NCI-H1436 treated with DMSO at 0.1 percent for 48 hours (cell line): ENCODE measurements at places on chromosomes 12 and 14.

DNA sequence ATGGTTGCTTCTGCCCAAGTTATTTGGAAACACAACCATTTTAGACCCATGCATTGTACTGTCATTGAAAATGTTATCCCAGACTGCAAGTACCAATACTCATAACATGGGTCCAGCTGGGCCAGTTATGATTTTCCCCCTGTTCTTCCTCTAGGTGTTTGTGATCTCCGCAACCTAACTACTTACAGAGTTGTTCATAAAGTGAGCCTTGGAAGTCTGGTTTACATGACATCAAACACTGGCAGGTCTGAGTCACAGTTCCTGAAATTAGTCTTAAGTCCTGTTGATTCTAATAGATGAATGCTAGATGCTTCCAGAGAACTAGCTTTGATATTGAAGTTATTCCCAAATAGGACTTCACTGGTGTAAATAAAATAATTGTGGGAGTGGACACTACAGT lies 487.0 kb downstream of the MED13L start:
- DNase-seq = no peak

- no peak for DNase-seq
Observed at GRCh38 chr14:50667996-50668825, at the start of gene SAV1. TSS of gene SAV1 (minus strand) at chr14:50668306. CDS start at chr14:50667967, 339 bp downstream.

GRCh38 chr14:74975059-74975810 lies 19.8 kb upstream of the PGF start:
- no peak for DNase-seq

GRCh38 chr14:22837114-22837749 lies 847 bp downstream of the MMP14 start:
- DNase-seq = no peak

- DNase-seq = no peak
Observed at GRCh38 chr12:3905664-3906063, 32.5 kb upstream of the PARP11 start.

- DNase-seq = no peak
Observed at GRCh38 chr12:51884676-51885229, 3.1 kb upstream of the ANKRD33 start.

- DNase-seq = no peak
Observed at GRCh38 chr14:63478437-63478852, 64.7 kb downstream of the PPP2R5E start.

- DNase-seq = no peak
Observed at GRCh38 chr12:9364224-9365176, 156.3 kb upstream of the PZP start.

GRCh38 chr14:60514741-60515491 lies 6.0 kb downstream of the SIX6 start:
- DNase-seq = no peak

GRCh38 chr12:24730489-24730896 lies 218.4 kb downstream of the BCAT1 start:
- DNase-seq = no peak
